ENCODE measurements at places on chromosomes 3 and 15.

GRCh38 chr3:98777801-98778220 lies 14.7 kb downstream of the ST3GAL6 start:
- no peak for DNase-seq

DNA sequence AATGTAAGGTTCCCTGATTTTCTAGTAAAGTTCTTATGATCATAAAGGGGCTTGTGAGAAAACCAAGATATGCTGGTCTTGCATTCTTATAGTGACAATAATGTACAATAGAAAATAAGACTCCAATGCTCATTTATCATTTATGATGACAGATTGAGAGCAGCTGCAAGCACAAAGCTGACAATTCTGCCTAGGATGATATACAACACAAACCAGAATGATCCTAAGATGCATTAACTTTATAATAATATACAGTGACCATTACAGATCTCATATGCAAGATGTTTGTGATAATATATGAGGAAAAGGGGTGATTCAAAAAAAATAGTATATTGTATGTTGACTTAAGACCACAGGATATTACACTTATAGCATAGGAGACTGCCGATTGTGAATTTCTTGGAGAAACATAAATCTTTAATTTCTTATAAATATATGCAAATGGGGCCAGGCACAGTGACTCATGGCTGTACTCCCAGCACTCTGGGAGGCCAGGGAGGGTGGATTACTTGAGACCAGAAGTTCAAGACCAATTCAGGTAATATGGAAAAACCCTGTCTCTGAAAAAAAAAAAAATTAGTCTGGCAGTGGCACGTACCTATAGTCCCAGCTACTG lies 387.0 kb downstream of the ZBBX start:
- no peak for DNase-seq

DNA sequence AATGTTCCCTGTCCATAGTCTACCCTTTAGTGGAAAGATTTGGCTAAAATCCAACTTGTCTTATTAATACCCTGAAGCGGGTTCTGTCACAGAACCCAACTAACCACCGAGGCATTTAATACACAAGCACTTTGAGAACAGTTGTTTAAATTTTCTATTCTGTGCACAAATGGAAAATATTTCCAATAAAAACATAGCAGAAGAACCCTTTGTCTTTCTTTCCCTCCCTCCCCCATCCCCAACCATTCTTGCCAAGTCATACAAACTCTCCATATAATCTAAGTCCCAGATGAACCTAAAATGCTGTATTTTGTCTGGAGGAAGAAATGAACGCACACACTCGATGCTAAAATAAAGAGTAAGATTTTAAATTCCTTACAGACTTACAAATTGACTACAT lies 126.9 kb upstream of the STRIT1 start:
- no peak for DNase-seq

DNA sequence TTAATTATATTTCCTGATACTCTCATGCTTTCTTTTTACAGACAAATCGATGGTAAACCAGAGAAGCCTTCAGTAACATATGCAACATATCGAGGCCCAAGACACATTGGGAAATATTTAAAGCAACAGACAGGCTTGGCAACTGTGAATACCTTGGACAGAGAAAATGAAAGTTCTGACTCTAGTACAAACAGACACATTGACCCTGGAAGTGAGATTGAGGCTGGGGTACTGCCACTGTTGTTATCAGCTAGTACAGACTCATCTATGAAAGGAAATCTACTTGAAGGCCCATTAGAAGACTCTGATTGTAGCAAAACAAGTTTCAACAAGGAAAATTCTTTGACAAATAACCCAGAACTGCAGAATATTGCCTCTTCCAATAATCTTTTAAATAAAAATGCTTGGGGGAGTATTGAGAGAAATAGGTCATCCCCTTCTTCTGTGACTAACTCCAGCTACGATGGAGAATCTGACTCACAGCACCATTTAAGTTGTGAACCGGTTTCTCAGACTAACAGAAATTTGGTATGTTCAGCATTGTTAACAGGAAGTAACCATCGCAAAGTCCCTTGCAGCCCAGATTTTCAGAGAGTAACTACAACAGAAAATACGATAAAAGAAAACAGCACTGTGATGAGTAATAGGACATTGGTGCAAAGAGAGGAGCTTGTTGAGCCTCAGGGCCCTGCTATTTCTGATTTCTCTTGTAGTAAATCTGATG lies 50.2 kb downstream of the CRYBG3 start:
- no peak for DNase-seq

DNA sequence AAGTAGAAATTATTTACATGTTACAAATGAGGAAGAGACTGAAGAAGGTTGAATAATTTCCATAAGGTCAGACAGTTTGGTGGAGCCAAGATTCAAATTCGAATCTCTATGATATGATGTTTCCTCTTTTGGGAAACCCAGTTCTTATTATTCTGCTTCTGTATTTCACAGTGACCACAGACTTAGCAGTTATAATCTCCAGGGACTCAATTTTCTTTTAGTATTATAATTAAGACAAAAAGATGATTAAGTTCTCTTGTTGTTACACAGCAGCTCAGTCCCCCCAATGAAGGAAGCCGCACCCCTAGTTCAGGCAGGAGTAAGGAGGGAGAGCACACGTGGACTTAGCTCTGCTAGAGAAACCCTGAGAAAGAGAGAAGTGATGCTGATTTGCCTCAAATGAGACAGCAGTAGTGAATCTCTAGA lies 130.6 kb downstream of the CCNL1 start:
- no peak for DNase-seq

- DNase-seq, result no peak
Measured at GRCh38 chr15:74497584-74497983, 36.6 kb upstream of the UBL7 start.

GRCh38 chr3:156304406-156304805 lies 184.0 kb downstream of the KCNAB1 start:
- DNase-seq, result no peak

- DNase-seq, result no peak
Measured at GRCh38 chr15:100665570-100665969, 63.2 kb downstream of the ASB7 start.

Data from activated CD8-positive, alpha-beta memory T cell treated with anti-CD3 and anti-CD28 coated beads for 24 hours (primary cell).